ENCODE measurements at places on chromosomes 4 and X.

DNA sequence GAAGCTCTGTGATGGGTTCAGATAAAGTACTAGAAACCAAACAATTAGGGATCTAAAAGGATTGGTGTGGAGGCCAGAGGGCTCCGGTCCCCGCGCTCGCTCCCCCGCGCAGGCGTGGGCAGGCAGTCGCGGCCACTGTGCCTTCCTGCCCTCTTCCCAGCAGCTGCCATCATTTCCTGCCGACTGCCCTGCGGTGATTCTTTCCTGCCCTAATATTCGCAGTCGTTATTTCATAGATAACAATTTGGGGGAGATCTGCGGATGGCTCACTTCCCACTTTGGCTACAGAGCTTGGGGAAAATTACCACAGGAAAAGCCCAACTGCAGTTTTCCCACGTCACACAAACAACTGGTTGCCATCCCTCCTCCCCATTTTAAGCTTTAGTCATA, 2.2 kb downstream of the GRIA2 start:
- DNase-seq = peak; percentile 42

- DNase-seq = no peak
Observed at GRCh38 chrX:130136496-130136895, 26.2 kb upstream of the ELF4 start.

- no peak for DNase-seq
Observed at GRCh38 chrX:2228536-2228935, 272.2 kb downstream of the DHRSX start.

- DNase-seq = no peak
Observed at GRCh38 chr4:88630756-88631155, 38.5 kb downstream of the HERC3 start.

DNA sequence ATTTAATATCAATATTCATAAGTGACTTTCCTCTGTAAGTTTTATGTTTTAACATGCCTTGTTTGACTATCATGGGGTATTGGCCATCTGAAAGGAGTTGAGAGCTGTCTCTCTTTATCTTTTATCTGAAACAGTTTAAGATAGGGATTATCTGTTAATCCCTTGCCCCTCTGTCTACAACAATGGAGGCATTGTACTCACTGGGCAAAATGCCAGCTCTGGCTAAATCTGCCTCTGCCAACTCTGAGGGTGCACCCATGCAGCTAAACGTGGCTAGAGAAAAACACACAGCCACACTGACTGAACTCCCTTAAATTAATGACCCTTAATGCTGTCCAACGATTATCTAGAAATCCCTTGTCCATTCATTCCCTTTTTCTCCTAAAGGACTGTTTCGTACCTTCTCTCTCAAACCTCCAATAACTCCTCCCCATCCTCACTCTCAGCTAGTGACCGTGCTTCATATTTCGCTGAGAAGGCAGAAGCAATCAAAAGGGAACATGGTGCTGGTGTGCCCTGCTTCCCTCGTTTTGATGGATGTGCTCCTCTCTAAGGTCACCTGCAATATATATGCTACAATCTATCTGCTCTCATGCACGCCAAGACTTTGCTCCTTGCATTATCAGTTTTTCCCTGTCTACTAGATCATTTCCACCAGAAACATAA, 10.3 kb downstream of the PHKA2 start:
- DNase-seq = no peak

DNA sequence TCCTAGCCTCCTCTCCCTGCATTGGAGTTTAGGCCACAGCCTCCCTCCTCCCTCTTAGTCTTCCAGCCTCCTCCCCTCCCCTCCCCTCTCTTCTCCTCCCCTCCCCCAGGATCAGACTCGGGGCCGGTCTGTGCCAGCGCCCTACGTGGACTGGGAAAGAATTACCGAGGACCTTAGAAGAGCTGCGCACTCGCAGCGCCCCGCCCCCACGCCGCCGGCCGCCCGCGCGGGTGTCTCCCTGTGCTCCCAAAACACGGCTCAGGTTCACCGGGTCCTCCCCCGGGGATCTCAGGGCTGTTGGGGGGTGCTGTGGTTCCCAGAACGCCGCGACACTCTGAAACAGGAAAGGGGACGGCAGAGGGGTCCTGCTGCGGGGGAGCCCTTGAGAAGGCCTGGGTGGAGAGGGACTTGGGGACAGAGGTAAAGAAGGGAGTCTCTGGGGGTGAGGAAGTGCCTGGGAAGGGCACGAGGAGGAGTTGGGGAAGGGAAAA, 122.3 kb upstream of the TBL1X start:
- peak; percentile 83 for DNase-seq

- DNase-seq = no peak
Observed at GRCh38 chr4:6142935-6143602, 57.3 kb downstream of the JAKMIP1 start.

- no peak for DNase-seq
Observed at GRCh38 chr4:108861334-108861733, 98.5 kb upstream of the ETNPPL start.

- no peak for DNase-seq
Observed at GRCh38 chr4:38605753-38606586, 58.0 kb upstream of the KLF3 start.

DNA sequence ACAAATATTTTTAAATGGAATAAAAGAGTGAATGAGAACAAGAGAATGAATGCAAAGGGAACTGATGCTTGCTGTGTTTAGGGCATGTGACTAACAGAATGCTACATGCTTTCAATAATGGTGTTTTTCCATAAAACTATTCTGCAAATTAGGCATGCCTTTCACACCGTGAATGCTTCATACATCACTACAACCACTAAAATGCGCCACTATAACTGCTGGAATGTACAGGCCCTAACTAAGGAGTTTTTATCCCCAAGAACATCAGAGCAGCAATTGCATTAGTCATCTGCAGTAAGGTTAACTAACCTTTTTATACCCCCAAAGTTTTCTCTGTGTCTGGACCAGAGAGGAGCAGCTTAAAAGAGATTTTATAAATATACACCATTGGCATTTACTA, 190.4 kb downstream of the ARAP2 start:
- no peak for DNase-seq

- DNase-seq = peak; percentile 54
Observed at GRCh38 chrX:131633285-131633917, 89.5 kb downstream of the OR13H1 start.

DNA sequence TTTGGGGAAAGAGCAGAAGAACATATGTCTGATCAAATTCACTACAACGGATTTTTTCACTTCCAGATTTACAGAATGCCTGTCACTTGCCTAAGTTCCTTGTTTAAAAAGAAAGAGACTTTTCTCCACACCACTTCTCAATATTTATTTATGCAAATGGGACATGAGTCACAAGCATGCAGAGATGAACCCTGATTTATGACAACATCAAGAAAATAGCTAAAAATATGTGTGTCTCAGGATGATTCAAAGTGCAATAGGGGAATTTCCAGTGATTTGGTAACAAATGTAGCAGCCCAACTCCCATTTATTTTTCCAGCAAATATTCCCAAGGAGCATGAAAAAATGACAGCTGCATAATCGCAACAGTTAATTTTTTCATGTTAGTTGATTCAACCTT, 180.4 kb upstream of the FAT1 start:
- no peak for DNase-seq

- no peak for DNase-seq
Observed at GRCh38 chr4:85488416-85488815, 13.5 kb downstream of the ARHGAP24 start.

GRCh38 chr4:84792366-84793301, 173.9 kb downstream of the WDFY3 start:
- no peak for DNase-seq

DNA sequence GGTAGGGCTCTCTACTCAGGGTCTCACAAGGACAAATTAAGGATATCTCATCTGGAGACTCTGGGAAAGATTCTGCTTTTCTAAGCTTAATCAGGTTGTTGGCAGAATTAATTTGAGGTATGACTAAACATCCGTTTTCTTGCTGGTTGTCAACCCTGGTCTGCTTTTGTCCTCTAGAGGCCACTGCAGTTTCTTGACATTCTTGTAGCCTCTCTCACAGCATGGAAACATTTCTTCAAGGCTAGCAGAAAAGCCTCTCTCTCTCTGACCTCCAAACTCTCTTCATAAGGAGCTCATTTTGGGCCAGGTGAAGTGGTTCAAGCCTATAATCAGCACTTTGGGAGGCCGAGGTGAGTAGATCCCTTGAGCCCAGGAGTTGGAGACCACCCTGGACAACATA, 749.5 kb upstream of the PCDH7 start:
- no peak for DNase-seq

GRCh38 chr4:26227601-26228229, 93.1 kb upstream of the RBPJ start:
- no peak for DNase-seq

DNA sequence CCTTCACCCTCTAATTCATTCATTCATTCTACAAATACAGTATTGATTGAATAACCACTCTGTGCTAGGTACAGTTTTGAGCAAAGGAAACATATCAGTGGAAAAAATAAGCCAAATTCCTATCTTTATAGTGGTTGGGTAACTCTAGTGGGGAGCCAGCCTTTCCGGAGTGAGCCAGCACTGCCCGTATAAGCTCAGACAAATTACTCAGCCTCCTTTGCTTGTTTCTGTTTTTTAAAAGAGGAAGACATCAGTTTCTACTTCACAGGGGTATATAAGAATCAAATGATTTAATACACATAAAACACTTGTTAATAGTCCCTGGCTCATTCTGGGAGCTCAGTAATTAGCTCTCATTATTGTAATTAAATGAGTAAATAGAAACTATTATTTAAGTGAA, 238.2 kb upstream of the MAD2L1 start:
- DNase-seq = no peak

DNA sequence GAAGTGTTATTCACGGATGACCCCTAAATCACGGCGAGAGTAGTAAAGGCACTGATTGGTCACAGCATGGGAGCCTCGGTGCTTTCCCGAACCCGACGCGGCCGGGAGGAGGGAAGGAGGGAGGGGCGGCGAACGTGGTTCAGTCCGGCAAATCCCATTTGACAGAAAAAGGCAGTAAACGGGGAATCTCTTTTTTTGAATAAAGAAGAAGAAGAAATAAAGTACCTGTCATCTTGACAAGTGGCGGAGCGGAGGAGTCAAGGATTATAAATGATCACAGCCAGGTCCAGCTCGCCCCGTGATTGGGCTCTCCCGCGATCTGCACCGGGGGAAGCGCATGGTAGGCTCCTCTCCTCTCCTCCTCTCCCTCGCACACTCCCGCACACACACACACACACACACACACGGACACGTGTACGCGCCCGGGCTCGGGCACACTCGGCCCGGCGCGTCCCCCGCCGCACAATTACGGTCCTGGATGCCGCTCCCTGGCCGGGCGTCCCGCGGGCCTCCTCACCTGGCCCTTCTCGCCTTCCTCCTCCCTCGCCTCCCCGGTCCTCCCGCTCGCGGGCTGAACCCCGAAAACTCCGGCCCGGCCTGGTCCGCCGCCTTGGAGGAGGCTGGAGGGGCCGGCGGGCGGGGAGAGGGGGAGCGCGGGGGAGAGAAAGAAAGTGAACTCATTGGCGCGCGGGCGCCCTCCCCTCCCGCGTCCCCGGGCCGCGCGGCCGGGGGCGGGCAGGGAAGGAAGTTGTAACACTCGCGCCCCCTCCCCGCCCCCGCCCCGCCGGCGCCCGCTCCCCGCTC, 99.2 kb upstream of the TENM3 start:
- peak; percentile 88 for DNase-seq

- no peak for DNase-seq
Observed at GRCh38 chr4:6813725-6814124, 31.2 kb downstream of the KIAA0232 start.

- no peak for DNase-seq
Observed at GRCh38 chrX:8815460-8816065, 14.4 kb upstream of the FAM9A start.

DNA sequence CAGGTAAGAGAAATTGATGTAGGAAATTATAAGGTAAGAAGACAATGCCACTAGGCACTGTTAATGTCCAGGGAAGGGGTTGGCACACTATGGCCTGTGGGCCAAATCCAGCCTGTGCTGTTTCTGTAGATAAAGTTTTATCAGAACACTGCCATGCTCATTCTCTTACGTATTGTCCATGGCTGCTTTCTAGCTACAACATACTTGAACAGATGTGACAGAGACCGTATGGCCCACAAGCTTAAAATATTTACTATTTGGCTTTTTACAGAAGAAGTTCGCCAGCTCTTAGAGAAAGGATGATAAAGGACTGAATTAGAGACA, 168.0 kb downstream of the CDS1 start:
- DNase-seq = no peak

- DNase-seq = no peak
Observed at GRCh38 chr4:186586205-186586604, 30.8 kb upstream of the MTNR1A start.

DNA sequence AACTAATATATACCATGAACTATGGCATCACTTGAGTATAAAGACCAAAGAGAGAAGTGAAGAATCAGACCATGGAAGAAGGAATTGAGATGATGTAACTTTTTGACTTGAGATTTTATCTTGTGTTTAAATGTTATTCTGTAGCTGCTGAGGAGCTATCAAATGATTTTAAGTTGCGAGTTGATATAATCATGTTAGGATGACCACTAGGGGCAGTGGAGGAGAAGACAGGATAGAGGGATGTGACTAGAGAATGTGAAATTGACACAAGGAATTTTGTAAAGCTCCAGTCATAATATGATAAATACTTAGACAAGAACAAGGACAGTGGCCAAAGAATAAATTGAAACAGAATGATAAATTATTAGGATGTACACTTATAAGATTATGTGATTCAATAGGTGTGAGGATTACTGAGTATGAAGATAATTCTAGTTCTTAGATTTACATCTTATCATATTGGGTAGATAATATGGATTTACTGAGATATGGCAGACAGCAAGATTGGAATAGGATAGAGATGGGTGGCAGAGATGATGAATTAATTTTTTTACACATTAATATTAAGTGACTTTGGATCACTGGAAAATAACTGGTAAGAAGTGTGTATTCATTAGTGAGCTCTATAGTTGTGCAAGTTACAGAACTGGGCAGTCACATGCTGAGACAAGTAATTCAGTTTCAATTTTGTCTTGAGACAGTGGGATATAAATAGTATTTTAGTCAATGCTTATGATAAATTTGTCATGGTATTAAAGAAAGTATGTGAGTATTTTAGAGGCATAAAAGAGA, 816.0 kb upstream of the PCDH10 start:
- no peak for DNase-seq

DNA sequence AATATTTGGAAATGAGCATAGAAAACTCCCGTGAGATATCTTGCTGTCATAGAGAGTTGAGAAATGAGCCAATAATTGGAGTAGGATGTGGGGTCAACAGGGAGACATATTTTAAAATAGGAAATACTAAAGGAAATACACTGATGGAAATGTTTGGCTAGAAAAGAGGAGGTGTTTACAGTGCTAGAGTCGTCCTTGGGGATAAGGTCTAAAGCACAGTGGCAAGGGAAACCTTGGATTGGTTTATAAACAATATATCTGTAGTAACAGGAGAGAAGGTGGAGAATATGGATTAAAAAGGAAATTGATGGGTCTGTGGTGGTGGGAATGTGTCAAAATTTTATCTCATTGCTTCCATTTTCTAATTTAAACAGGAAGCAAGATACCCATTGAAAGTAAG, 82.1 kb downstream of the PPEF2 start:
- DNase-seq = no peak

DNA sequence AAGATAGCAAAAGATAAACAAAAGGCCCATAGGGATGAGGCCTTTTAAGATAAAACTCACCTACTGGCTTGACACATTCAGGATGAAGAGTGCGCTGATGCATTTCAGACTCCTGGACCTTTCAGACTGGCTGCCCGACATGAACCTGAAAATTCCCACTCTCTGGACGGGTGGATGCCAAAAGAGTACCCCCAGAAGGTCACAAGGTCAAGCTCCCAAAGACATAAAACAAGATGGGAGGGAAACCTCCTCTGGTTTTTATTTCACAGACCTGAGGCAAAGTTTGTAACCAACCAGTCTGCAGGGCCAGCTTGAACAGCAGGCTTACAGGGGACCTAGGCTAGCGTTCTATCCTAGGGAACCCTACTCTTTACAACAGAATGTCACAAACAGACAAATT, 123.2 kb upstream of the GC start:
- no peak for DNase-seq
